Stimulated activated CD4-positive, alpha-beta T cell treated with anti-CD3 and anti-CD28 coated beads, Interleukin-15, amount 100 ng/mL, for 1 hour (primary cell): ENCODE measurements at places on chromosomes 5 and 9.

- DNase-seq = no peak
Measured at GRCh38 chr5:18576586-18576985, 942.3 kb downstream of the TAF11L14 start.

DNA sequence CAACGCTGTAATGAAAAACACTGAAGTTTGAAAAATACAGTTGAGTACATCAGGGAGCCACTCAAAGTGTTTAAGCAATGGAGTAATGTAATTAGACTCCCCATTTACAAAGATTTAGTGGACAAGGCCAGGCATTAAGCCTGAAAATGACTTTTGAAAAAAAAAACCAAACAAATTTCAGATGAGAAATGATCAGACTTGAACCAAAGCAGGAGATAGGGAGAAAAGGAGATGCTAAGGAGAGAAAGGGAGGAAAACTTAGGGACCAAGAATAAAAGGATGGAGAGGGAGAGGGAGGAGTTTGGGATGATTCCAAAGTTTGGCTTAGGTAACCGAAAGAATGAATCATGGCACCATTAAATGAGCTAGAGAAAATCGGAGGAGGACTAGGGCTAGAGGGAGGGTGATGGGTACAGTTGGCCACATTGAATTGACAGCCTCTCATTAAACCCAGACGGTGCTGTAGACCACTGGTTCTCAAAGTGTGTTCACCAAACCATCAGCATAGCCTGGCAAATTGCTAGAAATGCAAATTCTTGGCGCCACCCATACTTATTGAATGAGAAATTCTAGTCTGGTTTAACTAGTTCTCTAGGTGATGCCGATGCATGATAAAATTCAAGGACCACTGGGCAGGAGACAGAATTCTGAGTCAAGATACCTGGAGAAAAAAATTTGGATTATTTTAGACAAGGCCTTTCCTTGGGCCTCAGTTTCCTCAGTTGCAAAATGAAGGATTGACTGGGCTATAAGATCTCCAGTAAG, 6.2 kb upstream of the CPEB4 start:
- DNase-seq = no peak

- DNase-seq = no peak
Measured at GRCh38 chr5:78677777-78678668, 29.5 kb upstream of the LHFPL2 start.

GRCh38 chr5:78360924-78361630, 660 bp downstream of the SCAMP1 start:
- peak; percentile 51 for DNase-seq

GRCh38 chr9:114507726-114508125, 2.5 kb upstream of the WHRN start:
- DNase-seq = no peak

- no peak for DNase-seq
Measured at GRCh38 chr9:125343518-125344275, 82.1 kb downstream of the GAPVD1 start.

GRCh38 chr9:118761016-118761790, 608.0 kb downstream of the BRINP1 start:
- no peak for DNase-seq
